Stimulated activated CD4-positive, alpha-beta T cell treated with anti-CD3 and anti-CD28 coated beads, Interleukin-4, amount 100 ng/mL, for 48 hours (primary cell): ENCODE measurements at places on chromosomes 3 and 15.

DNA sequence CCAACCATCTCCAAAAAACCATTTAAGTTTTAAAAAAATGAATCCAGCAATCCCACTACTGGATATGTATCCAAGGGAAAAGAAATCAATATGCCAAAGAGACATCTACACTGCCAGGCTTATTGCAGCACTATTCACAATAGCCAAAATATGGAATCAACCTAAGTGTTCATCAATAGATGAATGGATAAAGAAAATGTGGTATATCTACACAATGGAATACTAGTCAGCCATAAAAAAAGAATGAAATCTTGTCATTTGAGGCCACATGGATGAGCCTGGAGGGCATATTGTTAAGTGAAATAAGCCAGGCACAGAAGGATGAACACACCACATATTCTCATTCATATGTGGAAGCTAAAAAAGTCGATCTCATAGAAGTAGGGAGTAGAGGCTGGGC is 136.1 kb downstream of the FILIP1L start:
- no peak for DNase-seq

DNA sequence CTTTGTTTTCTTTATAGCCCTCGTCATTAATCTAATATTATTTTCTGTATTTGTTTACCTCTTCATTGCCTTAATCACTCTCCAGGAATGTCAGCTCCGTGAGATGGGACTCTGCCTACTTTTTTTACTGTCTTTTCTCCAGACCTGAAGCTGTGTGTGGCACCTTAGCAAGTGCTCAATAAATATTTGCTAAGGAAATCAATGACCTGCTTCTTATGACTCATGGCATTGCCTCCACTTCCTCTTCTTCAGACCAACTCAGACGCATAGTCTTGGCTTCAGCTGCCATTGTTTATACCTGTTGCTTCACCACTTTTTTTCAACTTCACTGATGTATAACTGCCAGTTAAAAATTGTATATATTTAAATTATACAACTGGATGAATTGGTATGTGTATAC is 218.5 kb upstream of the CMC1 start:
- no peak for DNase-seq

DNA sequence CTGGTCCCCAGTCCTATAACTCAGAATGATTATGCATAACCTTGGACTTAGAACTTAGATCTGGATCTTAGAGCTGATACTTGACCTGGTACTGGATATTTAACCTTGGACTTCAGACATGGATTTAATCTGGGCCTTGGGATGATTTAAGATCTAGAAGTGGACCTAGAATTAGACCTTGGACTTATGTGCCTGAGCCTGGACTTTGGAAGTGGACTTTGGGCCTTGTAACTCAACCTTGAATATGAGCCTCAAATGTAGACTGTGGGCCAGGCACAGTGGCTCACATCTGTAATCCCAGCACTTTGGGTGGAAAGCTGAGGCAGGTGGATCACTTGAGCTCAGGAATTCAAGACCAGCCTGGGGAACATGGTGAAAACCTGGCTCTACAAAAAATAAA is 46.1 kb downstream of the ZNF589 start:
- no peak for DNase-seq

- DNase-seq, result no peak
Observed at GRCh38 chr3:40875581-40875980, 323.7 kb upstream of the CTNNB1 start.

DNA sequence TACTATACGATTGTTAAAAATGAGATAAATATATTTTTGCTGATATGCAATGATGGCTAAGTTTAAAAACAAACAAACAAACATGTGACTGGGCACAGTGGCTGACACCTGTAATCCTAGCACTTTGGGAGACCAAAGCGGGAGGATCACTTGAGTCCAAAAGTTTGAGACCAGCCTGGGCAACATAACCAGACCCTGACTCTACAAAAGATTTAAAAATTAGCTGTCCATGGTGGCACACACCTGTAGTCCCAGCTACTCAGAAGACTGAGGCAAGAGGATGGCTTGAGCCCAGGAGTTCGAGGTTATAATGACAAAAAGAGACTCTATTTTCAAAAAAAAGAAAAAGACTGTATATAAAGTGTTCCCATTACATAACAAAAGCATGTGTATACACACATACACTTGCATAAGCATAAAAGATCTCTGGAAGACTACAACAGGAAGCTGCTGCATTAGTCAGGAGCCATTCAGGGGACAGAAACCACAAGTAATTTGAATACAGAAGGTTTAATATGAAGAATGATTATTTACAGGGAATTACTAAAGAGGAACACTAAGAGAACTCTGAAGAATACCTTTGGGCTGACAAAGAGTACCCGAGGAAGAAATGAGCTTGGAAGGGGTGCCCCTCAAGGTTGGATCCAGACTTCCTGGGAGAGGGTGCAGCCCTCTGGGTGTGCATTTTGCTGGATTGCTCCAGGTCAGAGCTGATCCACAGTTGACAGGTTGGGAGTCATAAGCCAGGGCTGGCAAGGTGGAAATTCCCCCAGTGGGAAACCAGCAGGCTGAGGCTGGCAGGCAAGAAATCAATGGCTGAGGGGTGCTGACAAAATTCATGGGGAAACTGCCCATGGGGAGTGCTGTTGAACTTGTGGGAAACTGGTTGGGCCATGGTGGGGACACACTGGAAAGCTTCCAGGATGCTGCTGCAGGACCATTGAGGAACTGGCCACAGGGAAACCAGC is 9.3 kb upstream of the TM4SF18 start:
- no peak for DNase-seq

DNA sequence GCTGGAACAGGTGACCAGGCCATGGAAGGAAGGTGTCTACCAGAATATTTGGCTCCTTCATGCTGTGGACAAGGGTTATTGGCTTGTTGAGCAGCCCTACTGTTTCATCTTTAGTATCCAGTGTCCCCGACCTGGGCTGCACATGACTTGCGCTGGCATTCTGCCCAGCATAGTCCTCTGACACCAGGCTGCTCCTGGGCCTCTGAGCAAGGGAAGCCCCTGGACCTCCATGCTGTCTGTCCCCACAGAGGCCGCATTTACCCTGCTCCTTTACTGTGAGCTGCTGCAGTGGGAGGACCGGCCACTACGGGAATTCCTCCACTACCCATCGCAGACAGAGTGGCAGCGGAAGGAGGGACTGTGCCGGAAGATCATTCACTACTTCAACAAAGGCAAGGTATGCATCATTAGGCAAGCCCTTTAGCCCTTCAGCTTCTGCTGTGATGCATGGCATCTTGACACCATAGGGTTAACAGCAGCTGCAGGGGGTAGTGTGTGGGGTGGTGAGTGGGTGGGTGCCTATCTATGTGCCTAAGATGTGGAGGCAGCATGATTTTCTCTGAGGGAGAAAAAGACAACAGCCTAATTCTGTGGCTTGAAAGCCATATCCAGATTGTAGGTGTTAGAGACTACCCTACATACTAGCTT is 44.0 kb upstream of the MANF start:
- DNase-seq, result no peak

DNA sequence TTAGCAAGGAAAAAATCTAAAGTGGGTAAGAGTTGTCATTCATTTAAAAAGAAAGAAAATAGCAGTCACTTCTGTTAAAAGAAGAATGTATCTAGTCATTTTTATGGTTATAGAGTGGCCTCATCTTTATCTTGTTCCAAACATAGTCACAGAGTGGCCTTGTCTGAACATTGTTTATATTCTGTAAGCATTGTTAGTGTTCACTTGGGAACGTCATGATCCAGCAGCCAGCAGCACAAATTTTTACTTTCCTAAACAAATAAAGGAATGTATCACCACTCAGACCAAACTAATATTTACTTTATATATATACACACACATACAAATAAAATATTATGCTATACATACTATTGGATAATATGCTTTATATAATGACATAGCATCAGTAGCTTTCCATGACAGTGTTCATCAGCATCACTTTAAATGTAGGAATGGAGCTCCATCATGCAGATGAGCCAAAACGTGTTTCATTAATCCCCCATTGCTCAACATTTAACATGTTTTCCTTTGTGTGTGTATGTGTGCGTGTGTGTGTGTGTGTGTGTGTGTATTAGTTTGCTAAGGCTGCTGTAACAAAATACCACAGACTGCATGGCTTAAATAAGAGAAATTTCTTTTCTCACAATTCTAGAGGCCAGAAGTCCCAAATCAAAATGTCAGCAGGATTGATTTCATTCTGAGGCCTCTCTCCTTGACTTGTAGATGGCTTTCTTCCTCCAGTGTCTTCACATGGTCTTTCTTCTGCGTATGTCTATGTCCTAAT is 39.6 kb upstream of the GYG1 start:
- no peak for DNase-seq

DNA sequence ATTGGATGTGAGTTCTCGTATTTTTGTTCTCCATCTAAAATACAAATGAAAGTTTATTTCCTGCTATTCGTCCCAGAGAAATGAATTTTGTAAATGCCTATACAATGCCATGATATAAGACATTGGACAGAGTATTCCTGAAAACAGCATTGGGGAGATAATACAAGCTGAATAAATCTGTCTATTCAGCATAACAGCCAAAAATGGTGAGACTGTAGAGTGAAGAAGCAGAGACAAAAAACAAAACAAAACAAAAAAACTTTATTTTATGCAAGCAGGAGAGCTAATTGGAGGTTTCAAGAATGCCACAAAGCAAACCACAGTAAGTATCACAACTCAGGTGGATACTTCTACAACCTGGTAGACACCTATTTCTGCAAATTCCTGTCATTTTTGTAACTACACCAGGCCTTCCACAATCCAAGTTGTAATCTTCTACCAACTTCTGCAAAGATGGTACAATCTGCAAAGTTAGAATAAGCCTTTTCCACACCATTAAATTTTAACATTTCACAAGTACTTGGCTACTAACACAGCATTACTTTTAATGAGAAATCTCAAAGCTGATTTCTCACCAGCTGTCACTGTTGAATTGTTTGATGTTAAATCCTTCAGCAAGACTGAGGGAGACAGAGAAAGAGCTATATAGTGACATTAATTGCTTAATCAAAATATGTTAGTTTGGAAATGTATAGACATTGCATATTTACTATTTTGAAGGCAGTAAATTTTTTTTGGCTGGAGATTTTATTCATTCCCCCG is 163.1 kb downstream of the CLSTN2 start:
- no peak for DNase-seq

DNA sequence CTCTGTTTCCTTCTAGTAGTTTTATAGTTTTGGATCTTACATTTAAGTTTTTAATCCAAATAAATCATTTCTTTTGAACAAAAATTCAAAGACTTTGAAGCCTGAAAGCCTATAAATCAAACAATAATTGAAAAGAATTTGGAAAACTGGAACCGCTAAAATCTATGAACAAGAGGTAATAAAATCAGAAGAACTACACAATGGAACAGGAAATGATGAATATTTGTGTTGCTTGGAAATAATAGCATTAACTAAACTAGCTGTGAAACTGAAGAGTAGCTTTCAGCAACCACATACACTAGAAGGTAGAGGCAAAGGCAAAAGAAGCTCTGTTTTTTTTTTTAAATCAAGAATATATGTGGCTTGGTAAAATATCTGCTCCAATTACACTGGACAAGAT is 147.9 kb upstream of the ABI3BP start:
- DNase-seq, result no peak

GRCh38 chr3:62201438-62202035 is 171.8 kb downstream of the FEZF2 start:
- no peak for DNase-seq

DNA sequence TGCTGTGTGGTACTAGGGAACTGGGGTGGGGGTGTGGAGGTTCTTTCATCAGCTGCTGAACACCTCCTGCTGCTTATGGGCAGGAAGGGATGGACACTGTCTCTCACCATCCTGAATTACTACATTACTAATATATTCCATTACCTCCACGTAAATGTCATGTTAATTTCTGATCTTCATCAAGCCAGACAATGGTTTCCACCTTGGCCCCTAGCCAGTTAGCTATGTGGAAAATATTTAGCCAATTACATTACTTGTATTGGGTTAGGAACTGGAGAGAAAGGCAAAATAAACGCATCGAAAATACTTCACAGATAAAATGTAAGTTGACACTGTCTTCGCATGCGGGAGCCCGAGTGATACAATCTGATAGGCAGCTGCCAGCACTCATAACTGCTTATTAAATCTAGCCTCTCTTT is 95.1 kb downstream of the FOXP1 start:
- DNase-seq, result no peak

DNA sequence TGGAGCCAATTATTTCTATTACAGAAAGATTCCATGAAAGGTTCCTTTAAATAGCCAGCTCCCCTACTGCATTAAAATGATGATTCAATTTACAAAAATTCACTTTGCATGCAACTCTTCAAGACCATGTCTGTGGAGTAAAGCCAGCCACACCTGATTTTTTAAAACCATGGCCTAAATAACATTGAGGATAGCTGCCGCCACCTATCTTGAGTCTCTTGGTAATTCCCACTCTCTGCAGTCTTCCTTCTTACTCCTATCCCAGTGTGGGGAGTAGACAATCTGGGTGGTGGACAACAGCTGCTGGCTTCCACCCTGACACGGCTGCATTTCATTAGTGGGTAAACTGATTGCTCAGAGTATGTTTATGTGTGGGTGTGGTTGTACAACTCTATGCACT is 10.7 kb downstream of the LRTM1 start:
- DNase-seq, result no peak
